ENCODE measurements at places on chromosomes 12 and 14. TPM values are rescaled to one million over a fixed set of nuclear protein-coding genes. Genes with fewer than 3 reads are reported as not detected.

GRCh38 chr12:29762637-29763300, 21.0 kb downstream of the TMTC1 start:
- H3K27me3 ChIP-seq, result no peaks in the 10 kb centered on the region
- H3K4me1 ChIP-seq, result peaks cover 7% of the 10 kb centered on the region
- no peak overlapping the region for H3K27ac ChIP-seq
- peak; percentile 27 for DNase-seq
- H3K4me3 ChIP-seq, result no peak overlapping the region

- peaks cover 9% of the 10 kb centered on the region for H3K36me3 ChIP-seq
- peak overlapping the region; percentile 84 for H3K27ac ChIP-seq
- H3K4me3 ChIP-seq, result no peak overlapping the region
- no peaks in the 10 kb centered on the region for H3K27me3 ChIP-seq
These were observed 78.4 kb downstream of the ITPK1 start for GRCh38 chr14:93037351-93037750.

GRCh38 chr12:64656429-64656828, 46.1 kb downstream of the RASSF3 start:
- peaks cover 9% of the 10 kb centered on the region for H3K36me3 ChIP-seq
- peaks cover 4% of the 10 kb centered on the region for H3K4me1 ChIP-seq
- H3K27ac ChIP-seq, result no peak overlapping the region
- H3K4me3 ChIP-seq, result no peak overlapping the region

DNA sequence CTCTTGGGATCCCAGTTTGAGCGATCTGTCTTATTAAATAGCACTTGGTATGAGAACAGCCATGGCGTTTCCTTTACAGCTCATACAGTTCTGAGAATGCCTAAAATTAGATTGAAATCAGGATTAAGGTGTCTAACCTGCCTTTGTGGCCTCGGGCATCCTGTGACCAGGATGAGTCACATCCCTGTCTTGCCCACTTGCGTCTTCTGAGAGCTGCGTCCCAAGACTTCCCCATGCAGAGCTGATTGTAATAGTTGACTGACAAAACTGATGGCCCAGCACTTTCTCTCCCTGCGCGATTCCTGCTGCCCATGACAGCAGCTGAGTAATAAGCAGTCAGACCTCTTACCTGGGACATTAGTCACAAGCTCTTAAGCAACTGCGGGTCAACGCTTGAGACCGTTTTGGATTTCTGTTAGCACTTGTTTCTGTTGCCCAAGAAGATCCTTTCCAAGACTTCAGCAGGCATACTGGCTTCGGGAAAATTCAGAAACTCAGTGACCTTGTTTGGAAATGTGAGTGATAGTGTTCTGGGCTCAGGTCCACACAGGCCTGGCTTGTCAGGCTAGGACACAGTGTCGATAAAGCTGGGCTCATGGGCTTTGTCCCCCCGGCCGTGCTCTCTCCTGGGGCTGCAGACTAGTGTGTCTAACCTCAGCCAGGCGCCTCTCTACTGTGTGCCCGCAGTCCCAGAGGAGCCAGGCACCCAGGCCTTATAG, 169.9 kb upstream of the HIF1A start:
- H3K27ac ChIP-seq, result peak overlapping the region; percentile 75
- H3K4me3 ChIP-seq, result peak overlapping the region; percentile 1
- peaks cover 56% of the 10 kb centered on the region for H3K4me1 ChIP-seq
- H3K27me3 ChIP-seq, result no peaks in the 10 kb centered on the region
- DNase-seq, result peak; percentile 99

Gene DTX1
- not detected for total RNA-seq
